ENCODE measurements at places on chromosomes 16 and 17.

GRCh38 chr17:45184144-45184543 is 22.5 kb downstream of the HEXIM2 start:
- DNase-seq = no peak

DNA sequence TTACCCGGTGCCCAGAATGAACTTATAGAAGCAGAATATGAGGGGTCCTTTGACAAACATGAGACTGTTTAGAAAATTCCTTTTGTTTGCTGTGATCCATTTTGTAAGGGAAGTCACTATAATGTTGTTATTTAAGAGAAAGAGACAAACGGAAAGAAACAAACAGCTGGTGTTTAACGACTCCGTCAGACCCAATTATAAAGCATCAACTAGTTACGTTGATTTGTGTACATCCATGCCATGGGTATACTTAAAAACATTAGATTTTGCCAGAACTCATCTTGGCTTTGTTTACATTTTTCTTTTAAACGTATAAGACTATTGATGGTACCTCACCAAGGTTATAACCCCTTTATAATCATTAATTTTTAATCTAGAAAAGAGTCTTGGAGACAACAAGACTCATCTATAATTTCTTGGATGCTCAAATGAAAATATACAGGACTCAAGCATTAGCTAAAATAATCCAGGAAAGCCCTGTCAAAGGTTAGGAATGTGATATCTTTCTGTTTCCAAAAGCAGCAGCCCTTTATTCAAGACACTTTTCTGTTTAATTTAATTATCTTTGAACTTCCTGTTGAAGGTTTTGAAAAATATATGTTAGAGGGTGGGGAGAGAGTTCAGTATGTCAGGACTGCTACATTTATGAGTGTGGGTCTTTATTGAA is 331.7 kb downstream of the WWOX start:
- DNase-seq = no peak

GRCh38 chr16:82177555-82177954 is 7.5 kb upstream of the MPHOSPH6 start:
- DNase-seq = no peak

GRCh38 chr17:81837641-81838040 is 2.8 kb upstream of the PPP1R27 start:
- no peak for DNase-seq

GRCh38 chr17:81071761-81072741 is 37.1 kb downstream of the BAIAP2 start:
- DNase-seq = no peak

DNA sequence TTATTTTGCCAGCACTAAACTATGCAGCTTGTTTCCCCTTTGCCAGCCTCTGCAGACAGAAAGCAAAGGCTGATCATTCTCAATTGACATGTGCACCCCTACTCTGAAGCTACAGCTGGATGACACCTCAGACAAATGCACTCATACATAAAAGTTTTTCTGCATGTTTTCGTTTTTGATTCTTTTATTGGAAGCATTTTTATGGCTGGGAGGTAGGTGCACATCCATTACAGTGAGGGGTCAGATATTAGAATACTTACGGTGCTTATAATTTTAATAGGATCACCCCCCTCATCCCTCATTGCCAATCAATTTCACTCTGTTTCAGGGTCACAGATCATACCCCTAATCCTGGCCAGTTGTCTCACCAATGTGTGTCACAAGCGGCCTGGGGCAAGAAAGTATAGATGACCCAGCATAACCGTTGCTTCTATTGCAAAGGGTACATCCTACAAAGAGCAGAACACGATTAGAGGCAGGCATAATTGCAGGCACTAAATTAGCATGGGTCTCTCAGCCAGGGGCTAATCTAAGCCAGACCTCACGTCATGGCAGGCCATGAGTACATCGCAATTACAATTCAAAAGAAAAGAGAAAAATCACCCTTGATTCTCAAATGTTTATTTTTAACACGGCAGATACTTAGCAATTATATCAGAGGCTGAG is 89.5 kb upstream of the SOX9 start:
- DNase-seq = no peak

GRCh38 chr16:67364600-67365235 is 28.6 kb downstream of the TPPP3 start:
- no peak for DNase-seq

DNA sequence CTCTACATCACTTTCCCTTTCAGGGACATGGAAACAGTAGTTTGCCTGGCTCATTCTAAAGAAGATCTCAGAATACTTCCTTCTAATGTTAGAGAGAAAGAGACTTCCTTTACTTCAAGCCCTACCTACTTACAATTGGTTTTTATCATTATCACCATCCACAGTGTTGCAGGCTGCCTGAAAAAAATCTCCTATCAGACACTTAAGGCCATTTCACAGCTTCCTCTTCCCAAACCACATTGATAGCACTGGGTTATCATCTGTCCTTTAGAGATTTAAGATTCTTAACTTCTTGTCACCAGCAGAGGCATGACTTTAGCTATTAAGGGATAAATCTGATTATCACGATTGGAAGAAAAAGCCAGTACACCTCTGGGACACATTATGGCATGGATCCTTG is 178.5 kb upstream of the TBX2 start:
- no peak for DNase-seq

Measured in activated effector memory CD4-positive, alpha-beta T cell treated with anti-CD3 and anti-CD28 coated beads, Interleukin-2, amount 50 U/mL, for 16 hours (primary cell).